ENCODE measurements at places on chromosomes 11 and 22.

GRCh38 chr11:123487157-123487744 lies 57.2 kb downstream of the GRAMD1B start:
- DNase-seq: no peak

DNA sequence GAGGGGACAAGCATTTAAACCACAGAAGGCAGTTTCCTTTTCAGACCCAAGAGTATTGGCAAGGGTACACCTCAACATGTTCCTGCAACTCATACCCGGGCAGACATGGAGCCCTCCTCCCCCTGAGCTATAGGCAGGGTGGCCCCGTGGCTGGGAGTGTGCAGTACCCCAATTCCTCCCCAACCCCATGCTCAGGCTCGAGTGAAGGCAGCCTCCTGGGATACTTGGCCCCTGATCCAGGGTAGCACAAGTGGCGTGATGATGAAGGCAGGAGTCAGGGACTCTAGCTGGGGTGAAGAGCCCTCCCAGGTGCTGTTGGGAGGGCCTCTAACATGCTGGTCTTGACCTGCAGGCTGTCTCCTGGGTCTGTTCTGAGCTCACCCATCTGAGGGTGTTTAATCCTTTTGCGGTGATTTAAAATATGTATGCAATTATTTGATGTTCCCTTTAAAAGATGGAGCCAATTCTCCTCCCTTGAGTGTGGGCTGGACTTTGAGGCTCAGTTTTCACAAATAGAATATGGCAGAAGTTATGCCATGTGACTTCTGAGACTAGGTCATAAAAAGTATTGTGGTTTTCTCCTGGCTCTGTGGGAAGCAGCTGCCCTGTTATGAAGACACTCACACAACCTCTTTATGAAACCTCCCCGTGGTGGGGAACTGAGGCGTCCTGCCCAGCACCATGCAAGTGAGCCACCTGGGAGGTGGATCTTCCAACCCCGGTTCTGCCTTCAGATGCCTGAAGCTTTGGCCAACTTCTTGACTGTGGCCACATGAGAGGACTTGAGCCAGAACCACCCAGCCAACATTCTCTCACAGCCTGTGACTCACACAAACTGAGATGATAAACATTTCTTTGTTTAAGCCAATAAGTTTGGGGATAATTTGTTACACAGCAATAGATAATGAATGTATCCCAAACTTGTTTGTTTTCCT lies 54.7 kb upstream of the NECTIN1 start:
- DNase-seq: no peak

- DNase-seq: no peak
Measured at GRCh38 chr11:32006799-32007388, 84.0 kb upstream of the RCN1 start.

DNA sequence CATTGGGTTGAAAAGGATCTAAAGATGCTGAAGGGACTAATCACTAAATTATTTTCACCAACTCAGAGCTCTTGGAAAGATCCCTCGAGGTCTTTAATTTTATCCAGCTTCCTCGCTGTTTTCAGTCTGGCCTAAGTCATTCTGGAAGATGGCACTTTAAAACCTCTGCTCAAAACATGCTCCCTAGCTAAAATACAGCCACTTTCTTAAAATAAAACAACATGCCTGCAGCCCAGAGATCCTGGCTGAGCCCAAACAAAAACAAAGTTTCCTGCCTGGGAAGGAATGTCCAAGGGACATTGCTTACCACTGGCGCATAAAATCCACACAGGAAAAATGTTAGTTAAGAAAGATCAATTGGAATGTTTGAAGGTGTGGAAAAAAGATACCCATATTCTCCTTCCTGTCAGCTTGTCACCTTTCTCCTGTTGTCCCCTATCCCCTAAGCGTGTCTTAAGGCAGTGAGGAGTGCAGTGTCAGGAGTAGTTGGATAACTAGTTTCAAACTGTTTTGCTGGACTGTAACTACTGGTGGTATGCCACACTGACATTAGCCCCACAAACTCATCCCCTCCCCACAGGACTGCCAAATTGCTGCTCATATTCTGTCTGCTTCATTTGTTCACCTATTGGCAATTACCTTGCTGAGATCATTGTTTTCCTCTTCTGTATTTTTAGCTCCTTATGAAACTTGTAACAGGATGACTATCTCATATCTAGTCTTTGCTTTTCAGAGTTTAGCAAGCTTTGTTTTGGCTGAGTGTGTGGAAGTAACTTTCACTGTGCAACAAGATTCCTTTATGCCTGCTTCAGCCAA lies 108.3 kb upstream of the SESN3 start:
- no peak for DNase-seq

- no peak for DNase-seq
Measured at GRCh38 chr11:6708876-6709275, 25.7 kb upstream of the MRPL17 start.

- no peak for DNase-seq
Measured at GRCh38 chr11:103699216-103699615, 337.2 kb upstream of the DDI1 start.

DNA sequence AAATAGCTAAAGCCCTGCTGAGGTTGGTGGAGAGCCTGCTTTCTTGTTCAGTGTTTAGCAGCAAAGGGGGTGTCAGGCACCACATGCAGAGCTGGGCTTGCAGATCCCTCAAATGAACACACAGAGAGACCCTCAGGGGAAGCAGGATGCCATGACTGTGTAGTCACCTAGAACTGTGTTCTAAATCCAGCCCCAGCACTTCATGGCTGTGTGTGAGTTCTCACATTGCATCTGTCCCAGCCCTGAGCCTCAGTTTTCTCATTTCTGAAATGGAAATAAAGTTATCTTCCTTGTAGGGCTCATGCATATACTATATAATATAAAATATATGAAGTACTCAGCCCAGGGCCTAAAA lies 47.1 kb downstream of the CWC15 start:
- no peak for DNase-seq

GRCh38 chr11:102572554-102573220 lies 42.1 kb upstream of the MMP7 start:
- no peak for DNase-seq

DNA sequence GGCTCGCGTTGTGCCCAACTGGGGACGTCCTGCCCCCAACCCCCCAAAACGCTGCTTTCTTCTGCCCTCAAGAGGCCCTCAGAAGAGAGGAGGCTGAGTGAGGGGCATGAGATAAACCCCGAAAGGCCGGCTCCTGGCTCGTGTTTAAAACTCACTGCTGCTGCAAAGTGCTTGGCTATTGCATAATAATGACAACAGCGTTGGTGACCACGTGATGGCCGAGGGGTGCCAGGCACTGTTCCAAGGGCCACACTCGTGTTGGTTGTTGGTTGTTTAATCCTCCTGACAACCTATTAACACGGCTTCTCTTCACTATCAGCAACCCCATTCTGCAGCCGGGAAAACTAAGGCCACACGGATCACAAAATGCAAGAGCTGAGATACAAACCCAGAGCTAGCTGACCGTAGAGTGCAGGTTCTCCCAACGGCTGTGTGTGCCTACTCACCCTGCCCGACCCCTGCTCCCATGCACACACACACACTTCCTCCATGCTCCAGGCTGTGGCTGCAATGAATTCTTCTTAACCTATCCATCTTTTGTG lies 51.0 kb downstream of the ANO1 start:
- DNase-seq: no peak

- DNase-seq: no peak
Measured at GRCh38 chr22:21652547-21653545, 10.7 kb downstream of the SDF2L1 start.
